ENCODE measurements at places on chromosomes 7 and 10. TPM values are rescaled to one million over a fixed set of nuclear protein-coding genes. Genes with fewer than 3 reads are reported as not detected.
A peak's percentile ranks its signal among the peaks of the same experiment; 100 is the strongest.

DNA sequence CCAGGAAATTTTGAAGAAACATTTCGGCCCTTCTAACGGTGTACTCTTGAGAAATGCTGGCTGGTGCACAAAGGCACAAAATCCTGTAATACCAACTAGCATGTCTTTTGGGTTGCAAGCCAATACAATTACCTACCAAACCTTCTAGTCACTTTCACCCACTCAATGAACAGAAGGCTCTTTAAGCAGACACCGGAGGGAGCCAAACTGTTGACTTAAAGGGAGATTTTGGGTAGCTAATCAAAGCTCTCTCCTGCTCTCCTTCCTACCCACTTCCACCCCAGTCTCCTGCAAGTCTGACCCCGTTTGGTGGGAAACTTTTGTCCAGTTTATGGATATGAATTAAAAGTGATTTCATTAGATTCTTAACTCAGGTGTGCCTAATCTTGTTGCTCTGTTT lies 24.0 kb downstream of the GRM3 start:
- DNase-seq, result no peak
- H3K4me3 ChIP-seq, result no peak overlapping the region
- no peaks in the 10 kb centered on the region for H3K4me1 ChIP-seq
- no peaks in the 10 kb centered on the region for H3K36me3 ChIP-seq
- H3K27ac ChIP-seq, result no peak overlapping the region

DNA sequence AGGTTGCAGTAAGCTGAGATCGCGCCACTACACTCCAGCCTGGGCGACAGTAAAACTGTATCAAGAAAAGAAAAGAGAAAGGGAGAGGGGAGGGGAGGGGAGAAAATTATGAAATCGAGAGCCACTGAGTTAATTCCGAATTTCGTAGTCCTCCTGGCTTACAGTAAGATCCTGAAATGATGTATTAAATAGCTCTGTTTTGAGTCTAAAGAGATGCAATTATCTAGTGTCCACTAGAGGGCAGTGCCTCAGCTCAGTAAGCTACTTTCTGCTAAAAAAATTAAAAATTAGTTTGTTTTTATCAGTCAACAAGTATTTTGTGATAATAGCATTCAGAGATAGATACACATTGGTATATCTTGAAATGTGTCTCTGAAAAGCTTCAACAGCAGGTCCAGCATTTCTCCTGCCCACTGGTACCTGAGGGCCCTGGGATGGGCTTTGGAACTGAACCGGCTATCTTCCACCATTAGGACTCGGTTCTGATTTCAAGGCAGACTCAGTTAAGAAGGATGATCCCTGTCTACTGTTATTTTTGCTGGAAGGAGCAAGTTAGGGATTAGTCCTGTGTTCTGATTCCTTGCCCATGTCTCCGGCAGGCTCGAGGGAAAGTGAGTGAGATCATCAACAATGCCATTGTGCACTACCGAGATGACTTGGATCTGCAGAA lies 19.5 kb downstream of the TSPAN33 start:
- no peak overlapping the region for H3K4me3 ChIP-seq
- no peak for DNase-seq

DNA sequence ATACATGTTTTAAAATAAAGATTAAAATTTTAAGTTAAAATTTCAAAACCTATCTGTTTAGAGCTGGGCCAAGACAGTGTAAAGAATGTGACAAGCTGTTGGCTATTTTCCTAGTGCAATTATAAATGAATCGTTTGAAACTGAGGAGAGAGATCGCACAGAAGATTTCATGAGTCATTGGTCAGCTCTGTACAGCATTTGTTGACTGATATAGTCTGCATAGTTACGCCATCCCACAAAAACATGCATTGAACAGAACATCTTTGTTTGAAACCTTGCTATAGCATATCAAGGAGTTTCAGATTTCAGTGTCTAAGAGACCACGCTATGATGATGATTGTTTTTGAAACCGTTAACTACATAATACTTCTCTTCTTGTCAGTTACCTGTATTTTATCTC lies 1.3 kb upstream of the C10orf67 start:
- no peaks in the 10 kb centered on the region for H3K36me3 ChIP-seq
- H3K4me3 ChIP-seq, result no peak overlapping the region
- H3K27ac ChIP-seq, result no peak overlapping the region
- DNase-seq, result no peak
- no peaks in the 10 kb centered on the region for H3K4me1 ChIP-seq

DNA sequence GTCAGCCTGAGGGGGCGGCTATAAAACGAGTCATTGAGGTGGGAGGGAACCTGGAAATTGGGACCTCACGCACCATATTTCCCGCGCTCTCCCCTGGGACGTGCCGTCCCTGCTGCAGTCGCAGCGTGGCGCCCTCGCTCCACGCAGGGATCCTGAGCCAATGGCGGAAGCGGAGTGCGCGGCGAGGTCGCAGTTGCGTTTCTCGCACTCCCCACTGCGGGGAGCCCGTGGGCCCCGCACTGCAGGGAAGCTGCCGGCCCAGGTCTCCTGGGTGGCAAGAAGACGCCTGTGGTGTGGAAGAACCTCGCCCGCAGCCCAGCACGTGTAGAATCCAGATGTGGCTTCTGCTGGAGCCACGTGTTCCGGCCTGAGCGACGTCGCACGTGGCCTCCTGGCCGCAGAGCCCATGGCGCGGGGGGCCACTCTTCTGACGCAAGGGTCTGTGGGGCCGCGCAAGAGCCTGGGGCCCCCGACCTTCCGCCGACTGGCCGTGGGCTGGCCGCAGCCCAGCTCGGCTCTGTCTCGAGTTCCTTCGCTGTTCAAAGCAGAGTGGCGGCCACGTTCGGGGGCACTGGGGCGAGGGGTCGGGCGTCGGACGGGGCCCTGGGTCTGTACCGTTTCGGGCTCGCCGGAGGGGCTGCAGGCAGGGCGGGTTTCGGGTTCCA lies 26.4 kb downstream of the HIF1AN start:
- H3K36me3 ChIP-seq, result no peaks in the 10 kb centered on the region
- H3K27me3 ChIP-seq, result peaks cover 50% of the 10 kb centered on the region
- peak overlapping the region; percentile 27 for H3K4me3 ChIP-seq
- peaks cover 14% of the 10 kb centered on the region for H3K4me1 ChIP-seq
- peak; percentile 79 for DNase-seq

GRCh38 chr10:95363303-95363912 lies 72.6 kb upstream of the PDLIM1 start:
- H3K4me3 ChIP-seq, result no peak overlapping the region
- no peak for DNase-seq
- H3K27ac ChIP-seq, result no peak overlapping the region
- H3K4me1 ChIP-seq, result peaks cover 31% of the 10 kb centered on the region

Gene ADIRF
- total RNA-seq, result 158 TPM

DNA sequence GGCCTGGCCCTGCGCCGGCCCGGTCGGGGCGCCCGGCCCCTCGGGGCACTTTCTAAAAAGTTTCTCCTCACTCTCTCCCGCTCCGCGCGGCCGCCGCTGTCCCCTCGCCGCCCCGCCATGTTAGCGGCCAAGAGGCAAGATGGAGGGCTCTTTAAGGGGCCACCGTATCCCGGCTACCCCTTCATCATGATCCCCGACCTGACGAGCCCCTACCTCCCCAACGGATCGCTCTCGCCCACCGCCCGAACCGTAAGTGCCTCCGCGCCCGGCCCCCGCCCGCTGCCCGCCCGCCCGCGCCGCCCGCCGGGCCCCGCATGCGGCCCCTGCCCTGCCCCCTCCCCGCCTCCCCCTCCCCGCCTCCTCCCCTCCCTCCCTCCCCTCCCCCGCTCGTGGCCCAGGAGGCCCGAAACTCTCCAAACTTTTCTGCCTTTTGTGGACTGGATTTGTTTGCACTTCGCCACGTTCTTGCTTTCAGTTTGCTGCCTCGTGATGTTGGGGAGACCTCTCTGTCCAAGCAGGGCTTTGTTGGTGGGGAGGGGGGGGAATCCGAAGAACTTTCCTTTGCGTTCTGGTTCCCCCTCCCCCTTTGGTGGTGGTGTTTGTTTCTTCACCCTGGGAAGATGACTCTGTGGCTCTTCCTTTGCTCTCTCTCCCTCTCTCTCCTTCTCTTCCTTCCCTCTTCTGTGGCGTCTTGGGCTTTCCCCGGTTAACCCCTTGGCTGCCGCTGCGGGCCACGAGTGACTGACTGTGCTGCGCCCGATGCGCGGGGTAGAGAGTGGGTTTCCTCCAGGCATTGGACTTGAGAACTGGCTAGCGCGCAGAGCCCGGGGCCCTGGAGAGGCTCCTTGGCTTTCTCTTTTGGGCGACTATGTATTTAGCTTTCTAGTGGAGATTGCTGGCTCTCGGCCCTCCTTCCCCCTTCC lies 1.6 kb downstream of the TCF7L2 start:
- peak; percentile 78 for DNase-seq
- H3K4me3 ChIP-seq, result peak overlapping the region; percentile 78
- no peaks in the 10 kb centered on the region for H3K36me3 ChIP-seq
- H3K27ac ChIP-seq, result peak overlapping the region; percentile 90
- peaks cover 46% of the 10 kb centered on the region for H3K4me1 ChIP-seq

Gene FKBP6
- total RNA-seq, result 0.47 TPM

GRCh38 chr7:36606153-36606975 lies 117.9 kb downstream of the AOAH start:
- H3K36me3 ChIP-seq, result no peaks in the 10 kb centered on the region
- no peak overlapping the region for H3K27ac ChIP-seq
- no peak overlapping the region for H3K4me3 ChIP-seq

Gene PRKCQ
- total RNA-seq, result 8.1 TPM

Gene CHAT
- total RNA-seq, result not detected

Gene MBLAC1
- total RNA-seq, result 2.7 TPM

DNA sequence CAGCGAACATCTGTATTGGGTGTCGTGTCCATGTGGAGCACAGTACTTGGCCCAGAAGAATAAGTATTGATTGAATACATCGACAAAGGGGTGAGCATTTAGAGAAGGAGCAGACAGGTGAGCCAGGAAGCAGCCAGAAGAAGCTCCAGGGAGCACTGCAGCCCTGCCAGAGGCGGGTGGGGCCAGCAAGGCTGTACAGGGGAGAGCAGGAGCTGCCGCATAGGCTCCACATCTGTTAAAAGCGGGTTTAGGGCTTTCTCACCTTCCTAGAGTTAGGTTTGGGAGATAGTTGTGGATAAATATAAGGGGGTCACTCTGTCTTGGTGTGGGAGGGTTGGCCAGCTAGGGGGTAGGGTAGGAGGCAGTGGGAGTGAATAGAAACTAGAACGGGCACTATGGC lies 1.3 kb upstream of the CPA1 start:
- H3K36me3 ChIP-seq, result no peaks in the 10 kb centered on the region
- no peak overlapping the region for H3K4me3 ChIP-seq
- H3K4me1 ChIP-seq, result peaks cover 14% of the 10 kb centered on the region
- no peak for DNase-seq
- no peak overlapping the region for H3K27ac ChIP-seq

Gene ADGRA1
- total RNA-seq, result 0.38 TPM

DNA sequence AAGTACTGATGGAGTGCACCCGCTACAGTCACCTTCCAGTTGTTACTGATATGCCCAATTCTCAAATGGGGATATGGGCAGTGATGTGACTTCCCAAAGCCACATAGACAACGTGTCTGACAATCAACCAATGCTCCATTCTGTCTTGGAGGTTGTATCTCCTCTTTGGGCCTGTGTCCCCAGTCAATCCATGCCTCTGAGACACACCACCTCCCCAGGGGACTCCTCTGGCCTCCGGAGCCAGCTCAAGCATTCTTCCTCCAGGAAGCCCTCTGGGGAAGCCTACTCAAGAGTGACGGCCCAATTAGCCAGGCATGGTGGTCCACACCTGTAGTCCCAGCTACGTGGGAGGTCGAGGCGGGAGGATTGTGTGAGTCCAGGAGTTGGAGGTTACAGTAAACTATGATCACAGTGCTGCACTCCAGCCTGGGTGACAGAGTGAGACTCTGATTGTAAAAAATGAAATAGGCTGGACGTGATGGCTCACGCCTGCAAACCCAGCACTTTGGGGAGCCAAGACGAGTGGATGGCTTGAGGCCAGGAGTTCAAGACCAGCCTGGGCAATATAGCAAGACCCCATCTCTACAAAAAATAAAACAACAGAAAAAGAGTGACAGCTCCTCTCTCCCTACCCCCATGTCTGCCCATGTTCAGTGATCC lies 99.5 kb upstream of the TNRC18 start:
- H3K27ac ChIP-seq, result no peak overlapping the region
- H3K4me3 ChIP-seq, result no peak overlapping the region
- peaks cover 26% of the 10 kb centered on the region for H3K4me1 ChIP-seq
- peaks cover 30% of the 10 kb centered on the region for H3K36me3 ChIP-seq
- no peak for DNase-seq

DNA sequence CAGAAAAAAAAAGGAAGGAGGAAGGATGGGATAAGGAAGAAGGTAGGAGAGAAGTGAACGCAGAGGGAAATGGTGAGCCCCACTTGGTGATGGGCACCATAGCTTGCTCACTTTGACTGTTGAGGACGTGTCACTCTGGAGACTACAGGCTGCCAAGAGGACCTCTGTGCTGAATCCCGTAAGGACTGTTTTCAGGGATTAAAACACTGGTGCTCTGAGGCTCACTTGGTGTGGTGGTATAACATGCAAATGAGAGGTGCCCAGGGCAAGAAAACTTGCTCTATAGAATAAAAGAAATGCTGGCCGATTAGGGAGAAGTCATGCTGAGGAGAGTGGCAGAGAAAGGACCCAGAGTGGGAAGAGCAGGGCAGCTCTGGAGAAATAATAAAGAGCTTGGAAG lies 5.3 kb upstream of the IL2RA start:
- no peaks in the 10 kb centered on the region for H3K36me3 ChIP-seq
- H3K4me3 ChIP-seq, result no peak overlapping the region
- no peak overlapping the region for H3K27ac ChIP-seq

DNA sequence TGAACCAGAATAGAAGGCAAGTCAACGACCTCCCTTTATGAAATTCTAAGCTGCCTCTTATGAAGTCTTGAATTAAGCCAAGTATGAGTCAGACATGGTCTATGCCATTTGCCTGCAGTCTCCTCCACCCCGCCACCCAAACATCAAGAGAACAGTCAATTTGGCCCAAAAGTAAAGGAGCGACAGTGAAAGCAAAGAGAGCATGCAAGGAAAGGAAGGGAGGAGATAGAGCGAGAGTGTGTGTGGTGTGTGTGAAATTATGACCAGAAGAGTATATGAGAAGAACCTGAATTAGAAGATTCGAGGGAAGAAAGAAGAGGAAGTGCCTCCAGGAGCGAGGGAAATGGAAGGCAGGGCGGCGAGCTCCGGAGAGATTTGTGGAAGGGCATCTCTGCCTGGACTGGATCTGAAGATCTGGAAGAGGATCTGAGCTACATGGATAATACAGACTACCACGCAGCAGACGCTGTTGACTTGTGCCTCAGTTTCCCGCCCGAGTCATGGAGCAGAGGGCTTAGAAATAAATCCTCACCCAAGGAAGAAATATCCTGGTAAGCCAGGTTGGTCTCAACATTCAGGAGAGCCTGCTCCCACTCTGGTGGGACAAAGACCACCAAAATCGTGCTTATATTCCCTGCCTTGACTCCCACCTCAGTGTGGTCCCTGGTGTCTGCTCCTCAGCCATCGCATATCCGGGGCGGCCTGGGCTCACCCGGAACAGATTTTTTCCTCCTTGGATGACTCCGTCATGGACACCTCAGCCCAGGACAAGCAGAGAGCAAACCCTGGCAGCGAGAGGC lies 459 bp downstream of the ZDHHC6 start:
- H3K4me1 ChIP-seq, result peaks cover 32% of the 10 kb centered on the region
- H3K4me3 ChIP-seq, result peak overlapping the region; percentile 76
- H3K27ac ChIP-seq, result peak overlapping the region; percentile 94
- DNase-seq, result no peak
- H3K36me3 ChIP-seq, result peaks cover 44% of the 10 kb centered on the region
- H3K27me3 ChIP-seq, result no peaks in the 10 kb centered on the region

GRCh38 chr7:2761131-2761624 lies 73.2 kb downstream of the AMZ1 start:
- H3K4me3 ChIP-seq, result no peak overlapping the region
- no peaks in the 10 kb centered on the region for H3K36me3 ChIP-seq
- DNase-seq, result no peak
